Stimulated activated CD8-positive, alpha-beta memory T cell treated with anti-CD3 and anti-CD28 coated beads, Interleukin-4, amount 100 ng/mL, for 1 hour (primary cell): ENCODE measurements at places on chromosomes 3 and 15.
A peak's percentile ranks its signal among the peaks of the same experiment; 100 is the strongest.

GRCh38 chr3:193593668-193594030 lies 641 bp downstream of the OPA1 start:
- DNase-seq, result no peak

GRCh38 chr15:60798821-60799220 lies 319.9 kb upstream of the ICE2 start:
- DNase-seq, result no peak

DNA sequence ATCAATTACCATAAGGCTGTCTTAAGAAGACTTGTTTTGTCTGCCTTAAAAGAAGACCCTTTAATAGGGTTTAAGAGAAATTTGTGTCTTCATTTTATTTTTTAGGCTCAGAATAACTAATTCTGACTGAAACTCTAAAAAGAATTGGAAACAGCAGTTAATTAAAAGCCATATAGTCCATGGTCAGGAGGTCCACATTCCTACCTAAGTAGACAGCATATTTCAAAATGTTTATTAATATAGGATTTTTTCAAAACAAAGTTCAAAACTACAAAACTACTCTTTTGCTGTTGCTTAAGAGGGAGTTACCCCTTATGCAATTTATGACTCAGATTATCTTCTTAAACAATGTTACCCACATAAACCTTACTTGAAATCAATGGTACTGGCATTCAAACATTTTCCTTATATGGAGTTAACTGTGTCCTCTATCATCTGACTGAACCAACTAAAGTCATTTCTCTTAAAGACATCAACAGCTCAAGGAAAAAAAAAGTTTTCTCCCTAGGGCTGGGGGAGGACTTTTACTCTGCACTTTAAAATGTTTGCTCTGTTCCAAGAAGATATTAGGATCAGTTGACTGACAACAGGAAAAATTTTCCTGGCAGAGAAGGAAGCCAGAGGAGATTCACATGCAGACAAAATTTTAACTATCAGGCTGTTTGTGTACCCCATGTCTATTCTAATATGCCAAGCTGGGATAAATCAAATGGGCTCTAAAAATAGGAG lies 56.8 kb upstream of the NANOGP8 start:
- no peak for DNase-seq

GRCh38 chr15:64536244-64536836 lies 76.0 kb downstream of the ZNF609 start:
- DNase-seq, result no peak

- no peak for DNase-seq
These were observed 4.5 kb upstream of the TLNRD1 start for GRCh38 chr15:80996247-80996646.

DNA sequence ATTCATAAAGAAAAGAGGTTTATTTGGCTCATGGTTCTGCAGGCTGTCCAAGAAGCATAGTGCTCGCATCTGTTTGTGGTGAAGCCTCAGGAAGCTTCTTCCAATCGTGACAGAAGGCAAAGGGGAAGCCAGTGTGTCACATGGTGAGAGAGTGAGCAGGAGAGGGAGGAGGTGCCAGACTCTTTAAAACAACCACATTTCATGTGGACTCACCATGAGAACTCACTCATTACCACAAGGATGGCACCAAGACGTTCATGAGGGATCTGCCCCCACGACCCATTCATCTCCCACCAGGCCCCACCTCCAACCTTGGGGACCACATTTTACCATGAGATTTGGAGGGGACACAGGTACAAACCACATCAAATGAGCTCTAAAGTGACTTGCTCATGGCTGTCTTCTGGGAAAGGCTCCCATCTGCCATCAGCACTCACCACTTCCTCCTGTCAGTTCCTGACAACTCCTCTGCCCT lies 327.3 kb upstream of the TLE3 start:
- no peak for DNase-seq

DNA sequence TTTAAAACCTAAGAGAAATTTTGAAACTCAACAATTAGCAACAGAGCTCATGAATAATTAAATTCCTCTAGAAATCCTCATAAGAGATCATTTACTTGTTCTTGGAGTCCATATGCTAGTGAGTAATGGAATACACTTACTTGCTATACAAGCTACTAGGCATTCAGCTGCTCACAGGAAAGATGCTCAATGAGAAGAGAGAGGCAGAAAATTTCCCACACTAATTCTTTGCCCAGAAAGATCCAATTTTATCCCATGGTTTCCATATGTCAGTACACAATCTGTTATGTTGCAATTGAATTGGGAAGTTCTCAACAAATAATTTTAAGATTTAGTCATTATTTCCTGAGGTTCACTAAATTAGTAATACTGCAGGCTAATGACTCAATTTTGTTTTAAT lies 310.4 kb downstream of the RYR3 start:
- DNase-seq, result no peak

- DNase-seq, result no peak
These were observed 225.6 kb upstream of the ATP11B start for GRCh38 chr3:182567700-182568099.

DNA sequence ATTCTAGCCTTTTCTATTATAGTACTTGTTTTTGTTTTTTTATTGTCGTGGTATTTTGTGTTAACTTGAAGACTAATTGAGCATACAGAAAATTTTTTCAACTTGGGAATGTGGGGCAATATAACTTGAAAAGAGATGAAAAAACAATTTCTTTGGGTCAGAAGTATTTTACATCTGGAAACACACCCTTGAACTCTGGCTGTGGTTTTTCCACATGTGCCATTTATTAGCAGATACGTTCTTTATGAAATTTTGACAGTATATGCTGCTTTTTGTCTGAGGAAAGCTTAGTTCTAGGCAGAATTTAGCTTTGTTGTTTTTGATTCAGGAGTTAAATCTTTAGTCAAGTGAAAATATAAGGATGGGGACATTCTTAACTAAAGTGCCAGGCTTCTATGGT lies 44.7 kb downstream of the TCF12 start:
- DNase-seq, result no peak

DNA sequence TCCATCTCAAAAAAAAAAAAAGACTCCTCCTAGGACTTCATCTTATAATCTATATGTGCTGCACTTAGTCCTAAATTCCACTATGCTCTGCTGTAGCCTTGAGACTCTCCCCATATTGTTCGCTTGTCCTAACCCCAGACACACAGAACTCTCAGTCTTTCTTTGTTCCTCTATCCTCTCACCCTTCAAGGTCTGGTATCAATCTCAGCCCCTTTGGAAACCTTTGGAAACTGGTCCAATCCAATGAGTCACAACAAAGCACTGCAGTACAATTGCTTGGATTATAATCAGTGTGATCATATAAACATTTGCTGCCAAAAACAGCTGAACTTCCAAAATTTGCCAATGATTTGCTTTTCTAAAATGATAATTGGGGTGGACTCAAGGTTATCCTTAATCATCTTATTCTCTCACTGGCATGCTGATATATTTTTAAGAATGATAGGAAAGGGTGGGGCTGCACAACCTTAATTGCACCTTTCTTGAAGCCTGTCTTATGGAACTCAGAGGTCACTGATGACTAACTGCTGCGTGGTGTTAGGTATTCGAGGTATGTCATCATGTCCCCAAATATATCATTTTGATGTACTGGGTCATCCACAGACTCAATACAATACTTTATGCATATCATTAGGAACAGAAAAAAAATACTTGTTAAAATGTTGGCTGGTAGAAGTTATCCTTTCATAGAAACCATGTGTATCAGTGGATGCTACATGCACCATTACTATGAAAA lies 756.7 kb downstream of the NR2F2 start:
- DNase-seq, result no peak

GRCh38 chr3:108473711-108474110 lies 36.7 kb downstream of the MYH15 start:
- DNase-seq, result no peak

DNA sequence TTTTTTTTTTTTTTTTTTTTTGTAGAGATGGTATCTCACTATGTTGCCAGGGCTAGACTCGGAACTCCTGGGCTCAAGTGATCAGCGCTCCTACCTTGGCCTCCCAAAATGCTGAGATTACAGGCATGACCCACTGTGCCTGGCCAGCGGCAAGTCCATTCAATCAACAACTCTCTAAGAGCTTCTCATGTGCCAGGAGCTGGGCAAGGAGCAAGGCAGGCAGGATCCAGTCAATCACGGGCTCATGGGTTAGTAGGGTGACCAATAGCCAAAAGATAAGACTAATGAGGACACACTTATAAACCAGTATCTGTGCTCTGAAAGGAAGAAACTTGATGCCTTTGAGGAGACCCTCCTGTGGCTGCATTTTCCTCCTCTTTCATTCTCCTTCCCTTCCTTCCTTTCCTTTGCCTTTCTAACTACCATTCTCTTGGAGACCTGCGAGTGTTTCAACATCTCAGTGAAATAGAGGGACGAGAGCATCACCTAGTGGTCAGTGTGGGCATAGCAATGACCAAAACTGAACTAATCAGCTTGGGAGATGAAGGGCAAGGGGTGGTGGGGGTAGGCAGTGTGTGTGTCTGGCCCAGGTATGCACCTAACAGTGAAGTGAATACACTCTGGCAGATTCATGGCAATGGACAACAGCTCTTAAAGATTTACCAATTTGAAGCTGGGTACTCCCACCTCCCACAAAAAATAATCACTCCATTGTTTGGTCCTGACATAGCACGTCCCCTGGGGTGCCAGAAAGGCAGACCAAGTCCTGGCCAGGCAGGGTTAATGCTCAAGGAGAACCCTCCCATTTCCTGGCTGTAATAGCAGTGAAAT lies 6.3 kb downstream of the RPP25 start:
- DNase-seq, result peak; percentile 63

DNA sequence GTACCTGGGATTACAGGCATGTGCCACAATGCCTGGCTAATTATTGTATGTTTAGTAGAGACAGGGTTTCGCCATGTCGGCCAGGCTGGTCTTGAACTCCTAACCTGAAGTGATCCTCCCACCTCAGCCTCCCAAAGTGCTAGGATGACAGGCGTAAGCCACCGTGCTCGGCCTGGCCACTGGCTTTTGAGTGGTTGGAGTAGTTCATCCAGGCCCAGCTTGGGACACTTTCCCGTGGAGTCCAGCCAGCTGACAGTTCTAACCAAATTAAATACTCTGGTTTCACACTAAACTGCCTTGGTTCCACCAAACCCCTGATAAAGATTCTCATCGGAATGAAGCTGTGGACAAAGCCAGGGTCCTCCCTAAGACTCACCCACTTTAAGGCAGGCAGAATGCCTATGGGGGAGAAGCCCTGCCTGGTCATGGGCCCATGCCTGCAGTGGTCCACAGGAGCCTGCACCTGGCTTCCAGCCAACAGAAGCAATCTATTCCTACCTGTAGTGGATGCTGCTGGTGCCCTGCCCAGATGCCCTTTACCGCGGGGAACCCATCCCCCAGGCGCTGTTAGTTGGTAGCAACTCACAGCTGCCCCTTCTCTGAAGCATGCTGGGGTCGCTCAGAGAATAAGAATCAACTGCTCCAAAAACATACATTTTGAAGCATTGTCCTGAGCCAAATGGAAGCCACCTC lies 5.2 kb upstream of the SLC28A1 start:
- DNase-seq, result no peak

GRCh38 chr3:30286007-30286669 lies 320.3 kb upstream of the TGFBR2 start:
- DNase-seq, result no peak

GRCh38 chr3:71162221-71162620 lies 421.3 kb downstream of the FOXP1 start:
- no peak for DNase-seq

DNA sequence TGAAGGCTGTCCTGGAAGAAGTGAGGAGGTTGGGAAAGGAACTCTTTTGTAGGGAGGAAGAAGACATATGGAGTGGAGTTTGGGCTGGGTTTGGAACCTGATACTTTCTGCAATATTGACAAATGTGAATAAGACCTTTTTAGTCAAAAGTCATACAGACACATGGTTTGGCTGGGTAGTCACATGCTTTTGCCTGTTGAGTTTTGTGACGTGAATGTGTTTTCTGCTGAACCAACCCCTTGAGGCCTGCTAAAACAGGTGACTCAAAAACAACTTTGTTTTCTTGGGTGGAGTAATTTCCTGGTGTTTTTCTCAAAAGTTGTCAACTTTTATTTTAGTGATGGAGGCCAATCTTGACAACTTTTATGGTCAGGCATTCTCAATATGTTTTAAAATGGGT lies 39.4 kb upstream of the CCR4 start:
- no peak for DNase-seq

DNA sequence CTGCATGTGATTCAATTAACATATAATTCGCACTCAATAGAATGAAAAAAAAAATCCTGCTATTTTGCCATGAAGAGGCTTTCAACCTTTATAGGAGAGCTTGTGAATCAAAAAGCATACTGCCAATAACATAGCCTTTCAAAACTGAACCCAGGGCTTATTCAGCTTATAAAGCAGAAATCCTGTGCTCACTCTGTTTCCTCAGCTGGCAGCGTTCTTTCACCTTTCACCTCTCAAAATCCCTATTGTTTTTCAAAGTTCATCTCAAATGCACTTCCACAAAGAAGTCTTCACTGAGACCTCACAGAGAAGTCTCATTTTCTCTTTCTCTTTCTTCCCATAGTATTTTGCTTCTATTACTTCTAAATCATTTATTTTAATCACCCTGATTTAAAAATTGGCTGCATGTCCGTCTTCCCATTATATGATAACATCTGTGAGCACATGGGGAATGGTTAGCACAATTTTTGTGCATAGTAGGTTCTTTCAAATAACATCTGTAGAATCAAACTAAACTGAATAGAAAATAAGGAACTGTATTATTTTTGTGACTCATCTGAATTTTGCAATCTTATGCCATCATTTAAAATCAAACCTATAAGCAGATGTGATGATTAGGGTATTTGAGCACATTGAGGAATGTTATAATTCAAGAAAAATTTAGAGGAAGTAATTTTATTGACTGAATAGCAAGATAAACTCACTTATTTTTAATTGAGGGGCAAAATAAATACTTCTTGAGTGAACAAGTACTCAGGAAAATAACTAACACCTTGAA lies 373.4 kb downstream of the NLGN1 start:
- no peak for DNase-seq
